Activated T-helper 2 cell treated with anti-CD3 and anti-CD28 coated beads, Interferon-gamma antibody, Interleukin-2, Interleukin-4, amounts not matched to agents 10 μg/mL and 5 μg/mL and 100 μg/mL, durations not matched to agents 14 hours and 24 hours and 36 hours (primary cell): ENCODE measurements at places on chromosomes 5 and 9.
A peak's percentile ranks its signal among the peaks of the same experiment; 100 is the strongest.

DNA sequence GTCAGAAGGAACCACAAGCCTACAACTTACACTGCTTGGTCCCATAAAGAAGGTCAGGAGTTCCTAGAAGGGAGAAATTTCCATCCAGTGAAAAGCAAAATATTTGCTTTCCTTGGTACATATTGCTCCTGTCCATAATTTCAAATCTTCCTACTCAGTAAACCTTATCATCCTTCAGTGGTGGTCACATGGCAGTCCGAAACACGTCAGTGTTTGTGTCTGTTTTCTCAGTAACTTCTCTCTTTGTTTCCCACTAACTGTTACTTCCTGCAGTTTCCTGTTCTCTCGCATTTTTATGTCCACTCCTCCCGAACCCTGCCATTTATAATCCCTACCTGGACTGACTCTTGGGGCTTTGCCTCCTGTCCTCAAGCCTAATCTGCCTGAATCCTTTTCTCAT lies 129.1 kb downstream of the FANCC start:
- H3K4me1 ChIP-seq = peaks cover 35% of the 10 kb centered on the region
- DNase-seq = no peak
- peak overlapping the region; percentile 84 for H3K27ac ChIP-seq

- H3K27ac ChIP-seq = no peak overlapping the region
- H3K4me1 ChIP-seq = no peaks in the 10 kb centered on the region
- no peak for DNase-seq
Observed at GRCh38 chr5:56774957-56775356, 40.4 kb upstream of the MAP3K1 start.

- no peaks in the 10 kb centered on the region for H3K36me3 ChIP-seq
- H3K27ac ChIP-seq = no peak overlapping the region
- no peak overlapping the region for H3K4me3 ChIP-seq
- H3K4me1 ChIP-seq = no peaks in the 10 kb centered on the region
- peaks cover 4% of the 10 kb centered on the region for H3K27me3 ChIP-seq
Observed at GRCh38 chr5:67617051-67617450, 420.5 kb upstream of the CD180 start.

- peaks cover 10% of the 10 kb centered on the region for H3K27me3 ChIP-seq
- no peaks in the 10 kb centered on the region for H3K4me1 ChIP-seq
- no peak overlapping the region for H3K27ac ChIP-seq
- no peak overlapping the region for H3K4me3 ChIP-seq
- H3K36me3 ChIP-seq = no peaks in the 10 kb centered on the region
Observed at GRCh38 chr9:113868501-113868900, 7.6 kb upstream of the ZNF618 start.
